NAMALWA (cell line): ENCODE measurements at places on chromosomes 3 and 15.

DNA sequence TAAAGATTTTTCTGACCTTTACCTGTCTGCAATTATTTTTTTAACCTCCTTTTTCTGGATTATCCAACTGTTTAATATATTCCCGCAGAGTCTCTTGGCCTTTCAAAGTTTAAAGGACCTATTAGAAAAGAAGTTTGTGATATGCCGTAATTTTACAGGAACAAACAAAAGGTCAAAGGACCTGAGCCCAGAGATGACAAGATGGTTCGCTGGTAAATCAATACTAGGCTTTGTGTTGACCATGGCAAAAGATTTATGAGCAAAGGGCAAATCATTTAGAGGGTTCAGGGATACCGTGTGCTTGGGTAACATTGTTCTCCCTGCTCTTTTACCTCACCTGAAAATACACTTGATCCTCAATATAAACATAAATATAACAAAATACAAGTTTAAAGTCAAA is 923.5 kb downstream of the ROBO1 start:
- no peak for DNase-seq

DNA sequence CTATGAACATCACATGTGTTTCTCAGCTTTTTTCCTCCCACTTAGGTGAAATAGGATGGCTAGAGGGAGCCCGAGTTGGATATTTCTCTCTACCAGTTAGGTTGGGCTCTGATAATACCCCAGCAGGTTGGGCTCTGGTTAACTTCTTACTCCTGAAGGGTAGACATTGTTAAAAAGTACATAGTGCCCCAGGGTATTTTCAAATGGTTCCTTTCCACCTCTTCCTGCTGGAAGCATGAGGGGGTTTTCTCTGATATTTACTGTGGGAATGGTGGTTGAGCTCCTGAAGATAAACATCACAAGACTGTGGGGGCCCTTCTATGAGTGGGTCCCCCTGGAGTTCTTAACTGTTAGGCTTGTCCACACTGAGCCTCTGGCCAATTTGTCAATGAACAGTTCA is 36.1 kb upstream of the SPESP1 start:
- no peak for DNase-seq

GRCh38 chr3:131553495-131554247 is 50.9 kb upstream of the MRPL3 start:
- DNase-seq: no peak

- no peak for DNase-seq
These were observed 7.4 kb downstream of the ZIC4 start for GRCh38 chr3:147398813-147399534.

- DNase-seq: no peak
These were observed 1407.1 kb downstream of the SI start for GRCh38 chr3:163671201-163671600.

GRCh38 chr15:69724333-69724732 is 271.7 kb downstream of the RPLP1 start:
- no peak for DNase-seq
